ENCODE measurements at places on chromosomes 13 and 19.
A peak's percentile ranks its signal among the peaks of the same experiment; 100 is the strongest.

DNA sequence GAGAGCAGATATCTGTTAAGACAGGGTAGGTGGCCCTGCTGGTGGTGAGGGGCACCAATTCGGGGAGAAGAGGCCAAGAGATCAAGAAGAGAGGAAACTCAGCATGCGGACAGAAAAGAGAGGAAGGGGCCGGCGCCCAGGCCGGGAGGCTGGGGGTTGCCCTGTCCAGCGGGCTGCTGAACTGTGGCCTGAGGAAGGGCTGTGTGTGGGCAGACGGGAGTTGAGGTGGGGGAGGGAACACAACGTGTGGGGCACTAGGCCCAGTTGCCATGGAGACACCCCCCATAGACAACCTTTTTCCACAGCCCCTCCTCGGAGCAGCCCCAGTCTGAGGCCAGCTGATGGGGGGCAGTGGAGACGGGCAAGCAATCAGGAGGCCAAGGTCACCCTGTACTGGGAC lies 2.5 kb upstream of the CACNG8 start:
- no peak for DNase-seq

GRCh38 chr13:25180775-25181537 lies 8.9 kb upstream of the AMER2 start:
- DNase-seq, result no peak

DNA sequence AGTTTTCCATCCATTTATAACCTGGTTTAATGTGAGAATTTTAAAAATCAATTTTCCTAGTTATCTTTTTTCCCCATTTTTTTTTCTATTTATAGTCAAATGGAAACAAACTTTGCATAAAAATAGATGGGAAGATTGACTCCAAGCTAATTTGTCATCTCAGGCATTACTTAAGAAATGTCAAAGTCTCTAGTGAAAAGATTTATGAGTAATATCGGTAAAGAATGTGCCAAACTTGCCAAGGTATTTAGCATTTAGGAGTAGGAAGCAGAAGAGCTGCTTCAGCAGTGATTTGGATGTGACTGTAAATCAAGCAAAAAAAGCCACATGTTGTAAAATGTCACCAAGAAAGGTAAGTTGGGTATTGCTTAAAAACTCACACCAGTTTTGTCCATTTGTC lies 108.6 kb downstream of the LACC1 start:
- DNase-seq, result no peak

GRCh38 chr13:60482012-60482411 lies 85.0 kb downstream of the TDRD3 start:
- DNase-seq, result peak; percentile 25

- DNase-seq, result no peak
Measured at GRCh38 chr19:46015687-46016425, 7.0 kb downstream of the PGLYRP1 start.

DNA sequence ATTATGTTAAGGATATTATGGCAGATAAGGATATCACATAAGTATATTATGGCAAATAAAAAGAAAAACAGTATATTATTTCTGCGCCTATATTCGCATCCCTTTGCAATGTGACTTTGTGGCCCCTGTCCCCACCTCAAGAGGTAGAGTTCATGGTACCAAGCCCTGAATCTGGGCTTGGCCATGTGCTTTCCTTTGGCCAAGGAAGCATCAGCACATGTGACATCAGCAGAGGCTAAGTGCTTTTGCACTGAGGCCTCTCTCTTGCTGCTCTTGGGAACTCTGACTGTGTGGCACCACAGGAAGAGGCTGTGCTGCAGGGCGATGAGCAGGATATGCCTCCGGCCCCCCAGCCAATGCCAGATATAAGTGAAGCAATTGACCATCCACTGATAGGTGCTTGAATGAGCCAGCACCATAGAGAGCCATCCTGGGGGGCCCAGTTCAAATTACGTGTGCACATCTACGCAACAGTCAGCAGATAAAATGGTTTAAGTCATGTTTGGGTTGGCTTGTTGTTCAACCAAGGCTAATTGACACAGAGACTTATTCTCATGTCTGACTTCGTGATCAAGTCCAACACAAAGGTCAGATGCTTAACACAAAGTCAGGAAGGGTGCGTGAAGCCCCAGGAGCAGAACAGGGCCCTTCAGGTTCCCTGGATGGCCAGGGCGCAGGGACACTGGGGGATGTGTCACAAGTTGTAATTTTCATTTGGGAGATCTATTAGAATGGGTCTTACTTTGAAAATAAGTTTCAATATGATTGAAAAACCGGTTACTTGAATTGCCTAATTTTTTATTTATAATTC lies 173.3 kb downstream of the COL4A1 start:
- no peak for DNase-seq

DNA sequence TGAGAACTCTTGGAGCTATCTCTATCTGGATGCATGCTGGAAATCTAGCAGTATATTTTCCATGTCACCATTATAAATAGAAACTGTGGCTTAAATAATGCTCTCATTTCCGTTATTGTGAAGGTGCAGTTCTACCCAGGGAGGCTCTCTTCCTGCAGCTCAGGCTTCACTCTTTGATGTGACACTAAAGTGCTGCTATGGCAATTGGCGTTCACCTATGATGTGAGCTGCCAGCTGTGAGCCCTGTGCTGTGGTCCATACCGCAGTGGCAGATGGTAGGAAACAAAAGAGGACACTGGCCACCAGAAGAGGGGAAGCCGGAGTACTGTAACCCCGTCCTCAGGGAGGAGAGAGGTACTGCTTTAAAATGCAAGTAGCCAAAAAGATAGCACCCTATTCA lies 40.6 kb upstream of the ZNF681 start:
- DNase-seq, result no peak

- DNase-seq, result no peak
Measured at GRCh38 chr13:49220856-49221589, 885 bp downstream of the MLNR start.

GRCh38 chr19:53879140-53880081 lies 2.6 kb upstream of the PRKCG start:
- peak; percentile 80 for DNase-seq

GRCh38 chr19:31348481-31349159 lies 616 bp downstream of the TSHZ3 start:
- DNase-seq, result peak; percentile 31

DNA sequence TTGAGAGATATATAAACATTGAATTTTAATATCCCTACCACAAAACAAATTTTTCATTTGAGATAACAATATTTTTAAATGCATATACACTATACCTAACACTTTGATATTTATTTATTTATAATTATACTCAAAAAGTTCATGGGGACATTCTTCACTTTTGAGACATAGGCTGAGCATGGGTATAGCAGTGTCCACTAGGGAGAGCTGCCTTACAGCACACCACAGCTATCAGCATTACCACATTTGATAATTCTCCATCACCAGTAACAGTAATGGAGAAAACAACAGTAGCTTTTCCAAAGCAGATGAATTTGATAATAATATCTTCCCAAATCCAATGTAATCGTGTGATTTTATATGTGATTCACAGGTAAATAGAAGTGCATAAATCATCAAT lies 626.1 kb downstream of the DACH1 start:
- DNase-seq, result no peak

GRCh38 chr13:105783261-105783660 lies 752.2 kb downstream of the EFNB2 start:
- no peak for DNase-seq

- DNase-seq, result no peak
Measured at GRCh38 chr19:18100710-18101109, 3.1 kb downstream of the MAST3 start.

- DNase-seq, result peak; percentile 21
Measured at GRCh38 chr19:51107406-51108065, 673 bp downstream of the CTU1 start.

DNA sequence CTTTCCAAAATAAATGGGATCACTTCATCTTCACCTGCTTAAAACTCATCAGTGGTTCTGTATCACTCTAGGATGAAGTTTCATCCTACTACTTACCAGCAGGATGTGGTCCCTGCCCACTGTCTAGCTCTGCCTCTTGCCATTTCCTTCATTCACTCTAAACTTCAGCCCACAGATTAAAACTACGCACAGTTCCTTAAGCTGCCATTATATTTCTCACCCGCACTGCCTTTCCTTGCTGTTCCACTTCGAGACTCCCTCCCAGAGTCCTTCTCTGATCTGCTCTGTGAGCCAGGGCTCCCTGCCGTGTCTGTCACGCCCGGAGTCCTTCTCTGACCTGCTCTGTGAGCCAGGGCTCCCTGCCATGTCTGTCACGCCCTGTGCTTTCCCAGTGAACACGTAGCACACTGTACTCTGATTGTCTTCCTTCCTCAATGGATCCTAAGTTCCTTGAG lies 52.0 kb upstream of the NPAS1 start:
- DNase-seq, result no peak

DNA sequence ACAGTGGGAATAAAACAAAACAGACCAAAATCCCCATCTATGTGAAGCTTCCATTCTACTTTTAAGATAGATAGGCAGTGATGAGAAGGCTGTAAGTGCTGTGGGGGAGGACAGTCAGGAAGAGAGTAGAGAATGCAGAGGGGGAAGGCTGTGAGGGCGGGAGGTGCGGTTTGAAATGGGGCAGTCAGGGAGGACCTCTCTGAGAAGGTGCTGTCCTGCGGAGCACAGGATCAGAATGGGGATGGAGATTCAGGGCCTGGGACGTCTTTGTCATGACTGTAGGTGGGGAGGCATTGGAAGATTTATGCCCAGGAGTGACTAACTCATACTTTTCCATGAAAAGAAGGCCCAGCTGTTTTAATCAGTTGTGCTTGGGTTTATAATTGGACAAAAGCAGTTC lies 3.9 kb upstream of the GPR183 start:
- DNase-seq, result no peak

GRCh38 chr19:51456541-51457290 lies 1.5 kb downstream of the SIGLEC8 start:
- no peak for DNase-seq

DNA sequence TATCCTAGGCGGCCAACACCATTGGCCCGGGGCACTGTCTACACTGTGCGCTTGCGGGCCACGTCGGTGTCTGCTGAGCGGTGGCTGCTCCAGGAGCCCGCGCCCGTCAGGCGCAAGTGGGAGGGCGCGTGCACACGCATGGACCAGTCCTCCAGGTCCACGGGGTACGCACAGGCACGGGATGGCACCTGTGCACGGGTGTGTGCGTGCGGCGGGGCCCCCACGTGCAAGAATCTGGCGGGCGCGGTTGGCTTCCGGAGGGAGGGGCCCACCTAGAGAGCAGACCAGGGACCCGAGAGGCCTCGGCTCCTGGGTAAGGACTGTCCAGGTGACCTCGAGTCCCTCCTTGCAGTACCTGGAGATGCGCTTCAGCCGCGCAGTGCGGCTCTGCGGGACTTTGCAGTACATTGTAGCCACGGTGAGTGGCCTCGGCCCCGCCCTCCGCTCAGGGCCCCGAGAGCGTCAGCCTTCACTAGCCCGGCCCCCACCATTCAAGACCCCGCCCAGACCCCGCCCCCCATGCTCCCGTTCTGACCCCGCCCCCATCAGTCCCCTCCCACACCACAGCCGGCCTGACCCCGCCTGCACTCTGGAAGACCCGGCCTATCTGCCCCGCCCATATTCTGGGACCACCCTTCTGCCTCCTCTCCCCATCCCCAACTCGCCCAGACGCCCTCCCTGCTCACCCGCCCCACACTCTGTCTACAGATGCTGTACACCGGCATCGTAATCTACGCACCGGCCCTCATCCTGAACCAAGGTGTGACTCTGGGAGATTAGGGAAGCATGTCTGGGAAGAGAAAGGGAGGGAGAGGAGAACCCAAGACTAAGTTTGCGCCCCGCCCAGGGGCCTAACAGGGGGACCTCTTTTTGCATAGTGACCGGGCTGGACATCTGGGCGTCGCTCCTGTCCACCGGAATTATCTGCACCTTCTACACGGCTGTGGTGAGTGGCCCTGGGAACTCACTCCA lies 2.3 kb downstream of the SLC5A5 start:
- no peak for DNase-seq

DNA sequence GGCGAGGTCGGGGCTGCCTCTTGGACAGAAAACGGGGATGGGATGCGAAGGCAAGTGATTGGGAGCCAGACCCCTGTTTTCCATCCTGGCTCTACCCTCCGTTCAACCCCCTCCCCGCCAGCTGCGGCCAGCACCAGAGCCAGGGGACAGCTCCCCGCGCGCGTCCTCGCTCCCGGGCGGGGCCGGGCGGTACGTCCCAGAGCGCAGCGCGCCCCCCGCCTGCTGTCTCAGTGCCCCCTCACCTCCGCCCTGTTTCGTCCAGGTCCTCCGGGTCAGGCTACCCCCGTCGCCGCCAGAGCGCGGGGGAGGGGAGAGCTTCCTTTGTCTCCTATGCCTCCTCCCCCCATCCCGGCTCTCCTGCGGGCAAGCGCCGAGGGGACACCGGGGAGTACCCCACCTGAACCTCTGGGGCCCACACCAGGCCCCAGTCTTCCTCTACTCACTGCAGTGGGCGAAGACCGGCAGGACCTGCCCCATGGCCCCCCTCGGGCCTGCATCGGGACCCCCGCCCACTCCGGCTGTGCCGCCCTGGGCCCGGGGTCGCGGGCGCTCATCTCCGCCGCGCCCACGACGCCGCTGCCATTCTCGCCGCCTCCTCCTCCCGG lies 396 bp downstream of the RTN2 start:
- DNase-seq, result no peak

DNA sequence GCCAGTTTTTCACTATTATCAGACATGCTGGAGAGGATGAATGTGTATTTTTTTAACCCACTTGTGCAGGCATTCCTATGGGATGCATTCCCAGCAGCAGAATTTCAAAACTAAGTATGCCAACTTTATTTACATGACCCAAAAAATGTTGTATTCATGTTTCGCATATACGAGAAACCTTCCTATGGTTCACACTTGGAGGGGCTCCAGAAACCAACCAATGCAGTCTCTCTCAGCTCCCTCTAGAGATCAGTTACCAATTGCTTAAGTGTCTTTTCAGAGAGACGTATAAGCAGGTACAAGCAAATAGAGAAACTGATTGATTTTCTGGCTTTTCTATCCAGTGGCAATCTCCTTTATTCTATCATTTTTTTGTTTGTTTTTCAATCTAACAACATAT lies 5.5 kb upstream of the PTOV1 start:
- DNase-seq, result no peak

GRCh38 chr19:39085392-39085791 lies 1.2 kb downstream of the ACP7 start:
- DNase-seq, result no peak

DNA sequence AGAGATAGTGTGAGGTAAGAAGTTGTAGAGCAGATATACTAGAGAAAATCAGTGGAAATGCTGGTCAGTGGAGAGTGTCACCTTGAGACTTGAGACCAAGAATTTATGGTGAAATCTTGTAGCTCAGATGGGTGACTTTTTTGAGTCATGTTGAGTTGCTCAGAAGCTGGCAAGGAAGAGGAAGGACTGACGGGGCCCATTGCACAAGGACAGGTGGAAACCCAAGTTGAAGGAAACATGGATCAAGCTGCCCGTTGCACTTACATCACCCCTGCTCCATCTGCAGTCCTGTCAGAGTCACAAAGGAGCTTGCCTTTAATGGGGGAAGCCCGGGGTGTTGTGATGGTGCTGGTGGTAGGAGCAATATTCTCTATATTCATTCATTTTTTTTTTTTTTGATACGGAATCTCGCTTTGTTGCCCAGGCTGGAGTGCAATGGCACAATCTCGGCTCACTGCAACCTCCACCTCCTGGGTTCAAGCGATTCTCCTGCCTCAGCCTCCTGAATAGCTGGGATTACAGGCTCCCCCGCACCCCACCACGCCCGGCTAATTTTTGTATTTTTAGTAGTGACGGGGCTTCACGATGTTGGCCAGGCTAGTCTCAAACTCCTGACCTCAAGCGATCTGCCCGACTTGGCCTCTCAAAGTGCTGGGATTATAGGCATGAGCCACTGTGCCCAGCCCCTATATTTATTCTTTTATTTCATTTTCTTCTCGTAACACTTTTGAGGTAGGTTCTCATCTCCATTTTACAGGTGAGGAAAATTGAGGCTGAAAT lies 27.4 kb downstream of the UBAC2 start:
- no peak for DNase-seq

GRCh38 chr19:29927944-29928625 lies 14.0 kb upstream of the URI1 start:
- no peak for DNase-seq
